Fibroblast of villous mesenchyme (primary cell): ENCODE measurements at places on chromosomes 12 and 14. TPM values are rescaled to one million over a fixed set of nuclear protein-coding genes. Genes with fewer than 3 reads are reported as not detected.

- no peak for DNase-seq
These were observed 16.6 kb upstream of the GPR68 start for GRCh38 chr14:91261115-91261514.

GRCh38 chr12:27549801-27550652 lies 26.0 kb downstream of the PPFIBP1 start:
- DNase-seq: peak; percentile 99

GRCh38 chr12:52817003-52817698 lies 3.2 kb upstream of the KRT4 start:
- no peak for DNase-seq

DNA sequence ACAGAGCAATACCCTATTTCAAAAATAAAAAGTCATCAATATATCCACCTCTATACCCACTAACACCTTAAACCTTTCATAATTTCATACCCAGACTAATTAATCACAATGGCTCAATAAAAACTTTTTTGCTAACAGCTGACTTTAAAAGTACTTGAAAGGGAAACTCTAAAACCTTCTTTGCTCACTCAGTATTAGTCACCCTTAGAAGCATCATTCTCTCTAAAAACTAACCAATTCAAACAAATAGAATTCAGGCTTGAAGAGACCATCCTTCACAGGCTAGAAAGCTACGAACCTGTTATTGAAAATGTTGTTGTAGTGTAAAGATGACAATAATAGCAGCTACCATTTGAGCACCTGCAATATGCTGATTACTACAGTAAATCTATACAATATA lies 37.2 kb downstream of the HECTD1 start:
- DNase-seq: no peak

Gene PTPN11
- total RNA-seq: 108 and 158 TPM in 2 replicates

Gene PROX2
- total RNA-seq: under 0.01 TPM in 1 of 2 replicates, not detected in the other
